ENCODE measurements at places on chromosomes 3 and 15. TPM values are rescaled to one million over a fixed set of nuclear protein-coding genes. Genes with fewer than 3 reads are reported as not detected.

The WHAMM gene
- 5.2 TPM for total RNA-seq

The CCR9 gene
- not detected for total RNA-seq

DNA sequence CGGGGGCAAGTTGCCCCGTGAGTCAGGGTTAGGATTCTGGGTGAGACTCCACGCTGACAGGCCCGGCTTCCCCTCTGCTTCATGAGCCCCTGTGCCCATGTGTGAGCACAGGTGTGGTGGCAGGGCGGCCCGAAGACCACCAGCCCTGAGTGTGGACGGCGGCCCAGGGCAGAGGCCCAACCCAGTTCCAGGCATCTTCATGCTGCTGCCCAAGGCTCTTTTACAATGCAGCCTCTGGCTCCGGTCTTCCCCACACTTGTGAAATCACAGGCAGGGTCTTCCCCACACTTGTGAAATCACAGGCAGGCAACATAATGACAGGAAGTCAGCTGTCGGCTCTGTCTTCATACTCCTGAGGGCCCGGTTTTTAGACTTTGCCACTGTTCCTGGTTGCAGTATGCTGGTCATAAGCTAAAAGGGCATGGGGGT is 78.8 kb downstream of the AAGAB start:
- DNase-seq, result no peak

GRCh38 chr15:35252351-35252865 is 167.3 kb upstream of the NANOGP8 start:
- no peak for DNase-seq

GRCh38 chr3:17469954-17470353 is 272.5 kb downstream of the TBC1D5 start:
- no peak for DNase-seq

Data from urinary bladder (tissue), 4 donors.